CD4-positive, alpha-beta T cell (primary cell): ENCODE measurements at places on chromosomes 13 and 19. TPM values are rescaled to one million over a fixed set of nuclear protein-coding genes. Genes with fewer than 3 reads are reported as not detected.

DNA sequence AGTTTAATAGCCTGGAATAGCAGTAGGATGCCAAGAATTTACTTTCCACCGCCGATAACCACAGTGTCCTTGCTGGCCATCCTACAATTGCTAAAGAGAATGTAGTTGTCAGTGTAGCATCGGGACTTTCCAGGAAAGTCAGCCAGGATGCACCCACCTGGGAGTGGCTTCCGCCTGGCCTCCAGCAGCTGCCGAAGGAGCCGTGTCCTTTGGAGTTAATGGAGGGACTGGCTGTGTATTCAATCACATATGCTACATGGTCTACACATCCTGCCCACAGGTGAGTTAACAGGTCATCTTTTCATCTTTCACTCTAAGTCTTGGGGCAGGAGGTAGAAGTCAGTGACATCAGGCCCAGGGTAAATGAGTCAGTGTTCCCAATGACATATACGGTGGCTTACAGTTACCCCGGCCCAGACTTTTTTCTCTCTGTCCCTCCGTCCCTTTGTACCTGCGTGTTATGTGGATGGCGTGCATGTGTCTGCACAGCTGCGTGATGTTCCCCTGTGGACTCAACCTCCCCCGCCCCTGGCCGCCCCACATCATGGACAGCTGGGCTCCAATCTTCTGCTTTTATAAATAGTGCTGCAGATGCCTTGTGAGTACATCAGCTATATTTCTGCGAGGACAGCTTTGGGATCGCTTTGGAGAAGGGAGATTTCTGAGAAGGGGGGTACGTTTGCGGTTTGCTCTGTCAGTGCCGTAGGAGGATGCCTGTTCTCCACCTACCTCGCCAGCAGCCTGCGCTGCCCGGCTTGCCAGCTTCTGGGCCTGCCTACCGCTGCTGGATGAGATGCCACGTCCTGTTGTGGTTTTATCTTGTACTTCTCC lies 63.1 kb downstream of the ATP11A start:
- DNase-seq: no peak

- DNase-seq: no peak
Observed at GRCh38 chr13:102769679-102770078, 3.9 kb downstream of the TEX30 start.

The CASP14 gene
- not detected for total RNA-seq

DNA sequence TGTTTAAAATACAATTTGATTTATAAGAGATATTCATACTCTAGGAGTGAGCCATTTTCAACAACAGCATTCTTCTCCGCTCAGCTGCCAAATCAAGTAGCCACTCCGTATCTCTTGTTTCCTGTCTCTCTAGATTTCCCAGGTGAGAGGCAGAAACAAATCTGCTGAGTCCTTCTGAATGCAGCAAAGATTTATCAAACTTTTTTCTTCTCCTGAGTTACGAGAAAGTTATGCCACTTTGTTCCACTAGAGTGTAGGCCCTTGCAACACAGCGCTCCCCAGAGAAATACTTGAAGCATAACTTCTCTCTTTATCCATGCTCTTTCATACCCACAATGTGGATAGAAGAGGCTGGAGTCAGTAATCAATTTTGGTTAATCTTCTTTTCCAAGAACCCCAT lies 1960.8 kb downstream of the OLFM4 start:
- DNase-seq: no peak

The ATP8A2 gene
- total RNA-seq: 0.22 TPM
